ENCODE measurements at places on chromosomes 2 and 18.

DNA sequence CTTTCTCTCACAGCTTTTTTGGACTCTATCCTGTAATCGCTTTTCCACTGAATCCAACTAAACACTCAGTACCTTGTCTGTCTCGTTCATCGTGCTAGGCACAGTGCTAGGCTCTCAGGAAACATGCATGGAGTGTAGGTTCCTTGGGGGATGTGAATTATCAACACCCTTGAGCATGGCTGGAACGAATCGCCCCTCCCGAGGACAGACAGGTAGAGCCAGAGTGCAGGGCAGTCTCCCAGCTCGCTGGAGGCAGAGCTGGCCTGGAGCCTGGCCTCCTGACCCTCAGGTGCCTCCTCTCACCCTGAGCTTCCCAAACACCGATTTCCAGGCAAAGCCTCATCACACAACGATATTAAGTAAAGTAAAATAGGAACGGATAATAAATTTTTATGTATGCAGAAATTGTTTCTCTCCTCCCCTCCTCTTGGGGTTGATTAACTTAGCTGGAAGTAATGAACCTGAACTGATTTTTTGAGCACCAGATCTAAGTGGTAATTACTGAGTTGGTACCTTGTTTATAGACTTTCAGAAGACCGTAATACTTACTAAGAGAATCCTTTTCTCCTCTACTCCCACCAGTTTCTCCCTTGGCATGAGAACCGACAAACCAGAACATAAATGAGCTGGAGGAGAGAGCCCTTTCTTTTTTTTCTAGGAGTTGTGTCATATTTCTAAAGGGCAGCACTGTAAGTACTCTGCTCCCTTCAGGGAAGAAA lies 90.5 kb downstream of the MSH2 start:
- no peak for DNase-seq

DNA sequence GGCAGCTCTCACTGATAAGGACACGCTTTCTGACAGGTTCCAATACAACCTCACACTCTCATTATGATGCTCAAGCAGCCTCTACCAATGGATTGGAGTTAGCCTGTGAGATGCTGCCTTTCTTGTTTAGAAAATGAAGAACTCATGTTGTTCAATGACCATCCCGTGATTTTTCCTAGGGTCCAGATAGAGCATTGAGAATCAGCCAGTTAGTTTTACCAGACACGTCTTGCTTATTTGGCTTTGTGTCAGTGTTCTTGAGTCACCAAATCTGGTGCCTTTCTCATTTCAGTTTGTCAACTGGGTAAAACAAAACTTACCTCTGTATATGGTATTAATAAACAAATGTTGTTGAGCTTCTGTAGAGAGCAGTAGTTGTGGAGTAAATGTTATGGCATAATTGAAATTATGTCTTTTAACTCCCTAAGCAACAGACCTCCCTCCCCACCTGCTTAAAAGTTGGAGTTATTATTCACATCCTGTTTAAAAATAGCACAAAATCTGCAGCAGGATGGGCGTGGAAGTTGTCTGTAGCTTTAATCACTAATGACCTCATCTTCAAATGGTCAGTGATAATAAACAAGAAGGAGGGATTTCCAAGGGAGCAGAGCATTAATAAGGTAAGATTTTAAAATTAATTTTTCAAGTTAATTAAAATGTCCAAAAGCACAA lies 167.3 kb downstream of the HRH4 start:
- no peak for DNase-seq

DNA sequence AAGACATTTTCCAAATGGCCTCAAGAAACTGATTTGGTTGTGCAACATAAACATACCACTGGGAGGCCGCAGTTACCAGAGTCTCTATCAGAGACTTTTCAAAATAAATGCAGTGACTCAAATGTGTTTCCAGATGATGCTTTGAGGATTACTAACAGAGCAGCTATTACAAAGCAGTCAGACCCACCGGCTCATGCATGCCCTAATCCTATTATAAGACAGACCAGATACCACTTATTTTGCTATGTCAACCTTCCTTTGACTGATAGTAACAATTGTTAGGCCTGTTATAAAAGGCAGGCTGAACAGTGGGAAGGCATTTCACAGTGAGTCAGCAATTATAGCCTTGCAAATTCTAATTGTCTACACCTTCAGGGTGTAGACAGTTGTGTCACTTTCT lies 217.7 kb downstream of the LRRTM1 start:
- DNase-seq = no peak

DNA sequence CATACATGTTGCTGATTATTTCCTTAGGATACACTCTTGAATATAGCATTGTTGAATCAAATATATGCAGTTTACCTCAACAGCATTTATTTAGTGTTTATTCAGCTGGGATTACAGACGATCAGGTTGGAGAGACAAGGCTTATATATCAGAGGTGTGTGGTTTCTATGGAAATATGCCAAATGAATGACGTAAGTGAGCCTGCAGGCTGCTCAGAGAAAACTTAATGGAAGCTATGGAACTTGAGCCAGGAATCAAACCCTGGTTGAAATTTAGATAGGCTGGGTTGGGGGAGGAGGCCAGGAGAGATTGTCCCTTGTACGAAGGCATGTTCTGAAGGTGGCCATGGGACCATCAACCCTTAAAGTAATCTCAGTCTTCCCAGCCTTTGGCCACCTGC lies 79.5 kb downstream of the INPP4A start:
- no peak for DNase-seq

DNA sequence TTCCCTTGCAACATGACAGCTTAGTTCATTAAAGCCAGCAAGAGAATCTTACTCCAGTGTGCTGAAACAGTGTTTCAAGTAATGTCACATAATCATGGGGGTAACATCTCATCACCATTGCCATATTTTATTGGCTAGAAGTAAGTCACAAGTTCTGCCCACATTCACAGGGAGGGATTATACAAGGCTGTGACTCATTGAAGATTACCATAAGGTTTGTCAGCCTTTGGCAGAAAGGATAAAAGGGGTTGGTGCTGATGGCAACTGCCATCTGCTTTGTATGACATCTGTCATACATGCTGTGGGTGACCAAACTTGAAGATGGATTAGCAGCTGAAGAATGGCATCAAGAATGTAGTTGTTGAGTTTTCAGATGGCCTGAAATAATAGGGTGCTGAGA lies 61.2 kb downstream of the KCNE4 start:
- no peak for DNase-seq

GRCh38 chr2:162704496-162704895 lies 134.1 kb downstream of the KCNH7 start:
- DNase-seq = no peak
